ENCODE measurements at places on chromosomes 1 and 21.

DNA sequence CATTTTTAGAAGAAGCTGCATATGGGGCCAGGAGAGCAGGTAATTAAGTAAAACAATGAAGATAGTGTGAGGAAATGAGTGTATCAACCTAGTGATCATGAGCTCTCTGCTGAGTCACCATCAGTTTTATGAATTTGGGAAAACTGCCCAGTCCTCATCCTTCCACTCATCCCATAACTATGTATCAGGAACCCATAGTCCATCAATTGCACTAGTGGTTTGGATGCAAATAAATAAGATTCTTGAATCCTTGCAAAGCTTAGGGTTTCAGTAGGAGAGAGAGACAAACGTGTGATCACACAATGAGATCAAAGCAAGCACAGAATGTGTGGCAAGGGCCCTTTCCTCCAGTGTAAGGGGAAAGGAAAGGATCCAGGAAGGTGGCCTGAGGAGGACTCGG is 145.6 kb downstream of the ZZZ3 start:
- no peak for DNase-seq

DNA sequence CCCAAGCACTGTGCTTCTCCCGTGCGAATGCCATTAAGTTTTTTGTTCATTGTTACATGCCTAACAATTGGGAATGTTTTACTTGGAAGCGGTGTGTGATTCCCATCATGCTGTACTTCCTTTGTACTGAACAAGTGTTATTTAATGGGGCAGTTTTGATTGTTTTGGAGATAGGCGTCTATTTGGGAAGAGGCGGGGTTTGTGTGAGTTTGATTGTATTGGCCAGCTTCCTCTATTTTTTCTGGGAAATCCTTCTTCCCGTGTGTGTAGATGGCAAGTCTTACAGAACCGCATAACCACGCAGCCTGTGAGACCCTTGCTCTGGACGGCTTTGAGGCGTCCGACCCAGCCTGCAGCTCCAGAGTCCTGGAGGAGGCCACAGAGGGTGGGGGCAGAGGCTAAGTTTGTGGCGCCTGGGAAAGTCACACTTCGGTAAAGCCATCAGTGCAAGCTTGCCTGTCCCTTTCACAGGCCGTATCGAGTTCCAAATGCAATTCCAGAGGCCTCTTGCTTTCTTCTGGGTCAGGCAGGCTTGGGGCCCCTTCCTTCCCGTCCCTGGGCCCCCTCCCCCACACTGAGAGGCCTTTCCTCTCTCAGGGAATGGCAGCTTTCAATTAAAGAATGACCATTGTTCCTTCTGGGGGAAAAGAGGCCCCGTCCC is 210.3 kb downstream of the TOMM20 start:
- no peak for DNase-seq

DNA sequence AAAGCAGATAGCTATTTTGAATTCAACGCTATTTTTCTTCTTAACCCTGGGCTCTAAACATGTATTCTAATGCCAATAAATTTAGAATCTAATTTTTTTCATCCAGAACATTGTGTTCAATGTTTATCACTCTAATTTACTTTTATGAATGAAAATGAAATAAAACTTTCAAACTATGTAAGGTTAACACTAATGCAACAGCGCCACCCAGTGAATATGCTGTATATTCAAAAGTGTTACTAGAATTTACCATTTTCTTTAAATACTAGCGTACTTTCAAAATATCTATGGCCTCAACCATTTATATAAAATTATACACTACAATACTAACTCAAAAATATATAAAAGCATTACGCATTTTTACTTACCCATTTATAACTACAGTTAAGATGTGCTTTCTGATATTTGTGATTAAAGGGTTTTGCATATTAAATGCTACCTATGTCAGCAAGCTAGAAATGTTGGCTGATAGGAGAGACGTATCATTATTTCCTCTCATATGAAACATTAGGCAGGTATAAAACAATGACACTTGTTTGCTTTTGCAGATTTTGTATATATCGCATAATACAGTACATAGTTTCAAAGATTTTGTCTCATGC is 5.9 kb upstream of the NUF2 start:
- DNase-seq: peak; percentile 39

- DNase-seq: no peak
Observed at GRCh38 chr1:9250411-9251381, 16.1 kb downstream of the H6PD start.

DNA sequence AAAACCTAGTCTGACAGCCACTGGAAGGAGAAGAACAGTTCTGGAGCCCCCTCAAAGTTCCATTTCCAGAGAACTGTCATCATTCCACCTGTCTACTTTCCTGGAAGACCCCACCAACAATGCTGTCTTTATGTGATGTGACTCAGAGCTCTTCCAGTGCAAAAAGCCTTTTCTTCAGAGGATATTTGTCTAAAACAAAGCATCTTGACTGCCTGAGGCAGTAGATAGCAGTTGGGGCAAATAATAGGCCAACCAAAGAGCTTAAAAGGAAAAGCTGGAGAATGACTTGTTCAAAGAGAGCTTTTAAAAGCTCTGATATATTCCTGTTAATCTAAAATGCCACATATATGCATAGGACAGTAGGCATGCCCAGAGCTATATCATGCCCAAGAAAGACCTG is 62.6 kb downstream of the MIS18A start:
- DNase-seq: no peak

DNA sequence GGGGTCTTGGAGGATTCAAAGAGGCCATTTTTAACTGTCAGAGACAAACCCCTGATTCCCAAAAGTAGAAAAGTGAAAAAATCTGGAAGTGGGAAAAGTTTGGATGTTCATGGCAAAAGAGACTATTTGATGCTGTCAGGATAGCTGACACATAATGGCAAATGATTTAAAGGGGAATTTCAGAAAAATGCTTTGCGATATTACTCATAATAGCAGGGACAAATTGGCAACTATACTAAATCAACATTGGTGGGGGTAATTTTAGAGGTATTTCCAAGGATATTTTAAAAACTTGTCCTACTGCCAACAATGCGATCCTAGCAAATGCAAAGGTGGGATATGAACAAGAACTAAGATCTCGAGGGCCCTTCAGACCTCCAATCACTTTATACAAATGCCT is 5.3 kb upstream of the GSTM4 start:
- no peak for DNase-seq

GRCh38 chr1:215905493-215906115 is 338.5 kb downstream of the KCTD3 start:
- no peak for DNase-seq

DNA sequence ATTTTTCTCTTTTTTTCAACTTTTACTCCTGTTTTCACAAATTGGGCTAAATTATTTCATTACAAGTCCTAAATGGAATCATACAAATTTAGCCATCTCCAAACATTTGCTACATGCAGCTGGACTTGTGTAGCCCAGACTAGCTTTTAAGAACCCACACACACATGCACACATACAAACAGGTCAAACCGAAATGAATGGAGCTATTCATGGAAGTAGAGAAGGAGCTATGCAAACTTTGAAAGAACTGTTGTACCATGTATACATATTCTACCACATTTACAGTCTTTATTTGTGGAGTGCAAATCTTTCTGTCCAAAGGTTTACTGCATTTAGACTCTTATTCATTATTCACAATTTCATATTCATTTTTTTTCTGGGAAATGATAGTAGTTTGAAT is 189.1 kb upstream of the RNPC3 start:
- no peak for DNase-seq

DNA sequence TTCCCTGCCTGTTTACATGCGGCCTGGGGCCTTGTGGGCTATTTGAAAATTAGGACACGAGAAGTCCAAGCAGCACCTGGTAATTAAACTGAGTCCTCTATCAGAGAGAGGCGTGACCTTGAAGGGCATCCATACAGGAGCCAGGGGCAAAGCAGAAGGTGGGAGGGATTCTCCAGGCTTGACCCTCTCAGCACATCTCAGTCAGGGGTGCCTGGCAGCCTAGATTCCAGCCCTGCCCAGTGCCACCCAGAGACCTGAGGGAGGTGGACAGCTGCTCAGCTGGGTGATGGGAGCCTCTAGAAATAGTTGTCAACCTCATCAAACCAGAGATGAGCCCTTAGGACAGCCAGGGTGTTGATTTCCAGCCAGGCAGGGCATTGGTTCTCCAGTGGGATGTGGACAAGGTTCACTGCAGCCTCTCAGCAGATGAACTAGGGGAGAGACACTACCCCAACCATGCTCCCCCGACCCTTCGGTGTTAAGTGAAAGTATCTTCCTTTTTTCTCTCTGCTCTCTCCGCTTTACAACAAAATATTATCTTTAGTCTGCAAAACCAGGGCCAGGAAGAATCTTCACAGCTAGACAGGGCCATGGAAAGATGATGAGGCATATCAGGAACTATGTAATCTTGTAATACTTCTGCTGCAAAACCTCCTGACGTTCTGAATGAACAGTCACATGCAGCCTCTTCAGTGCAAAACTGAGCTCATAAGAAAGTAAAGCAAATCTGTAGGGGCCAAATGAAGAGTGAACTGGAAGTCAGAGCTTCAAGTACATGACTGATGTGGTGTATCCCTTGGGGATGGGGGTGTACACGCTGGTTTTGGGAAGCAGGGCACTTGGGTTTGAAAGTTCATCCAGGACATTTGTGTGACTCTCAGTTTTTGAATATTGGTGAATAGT is 35.9 kb upstream of the ATP5PO start:
- DNase-seq: no peak

GRCh38 chr1:54604572-54605370 is 18.6 kb downstream of the FAM151A start:
- peak; percentile 24 for DNase-seq

- DNase-seq: no peak
Observed at GRCh38 chr1:211497489-211498045, 5.6 kb upstream of the RD3 start.

Data from activated T-cell treated with anti-CD3 and anti-CD28 coated beads for 1 hour (primary cell).